ENCODE measurements at places on chromosomes 5 and 9. TPM values are rescaled to one million over a fixed set of nuclear protein-coding genes. Genes with fewer than 3 reads are reported as not detected.

The IFNA2 gene
- total RNA-seq: not detected

The PCDHGA4 gene
- 1.0 TPM for total RNA-seq

The ASS1 gene
- total RNA-seq: 109 TPM

The NEURL1B gene
- 23.0 TPM for total RNA-seq

The PKD2L2 gene
- 2.6 TPM for total RNA-seq

The DMRT3 gene
- total RNA-seq: under 0.01 TPM

The OBP2B gene
- not detected for total RNA-seq

The IFNB1 gene
- total RNA-seq: not detected

The FBXO10 gene
- total RNA-seq: 18.3 TPM

The UNC5A gene
- not detected for total RNA-seq

The TXNDC8 gene
- not detected for total RNA-seq

The P4HA2 gene
- total RNA-seq: 50.6 TPM

The SPATA31E1 gene
- not detected for total RNA-seq

The IFNA21 gene
- not detected for total RNA-seq

The CDKN2B gene
- total RNA-seq: not detected

The FAM221B gene
- not detected for total RNA-seq

The SCGB3A2 gene
- total RNA-seq: not detected

The SHC3 gene
- total RNA-seq: 0.52 TPM

The PRRC1 gene
- total RNA-seq: 34.4 TPM

The S100Z gene
- not detected for total RNA-seq

The SEMA5A gene
- total RNA-seq: 25.1 TPM

The ADGRD2 gene
- total RNA-seq: not detected

The SLC6A18 gene
- total RNA-seq: not detected

The ZFP2 gene
- total RNA-seq: 1.6 TPM

The CCDC192 gene
- not detected for total RNA-seq

The PRR7 gene
- total RNA-seq: 0.52 TPM

The GFPT2 gene
- total RNA-seq: 9.9 TPM

The PIP5K1B gene
- 2.1 TPM for total RNA-seq

The SHOC1 gene
- not detected for total RNA-seq

The LIFR gene
- total RNA-seq: 101 TPM

The HAVCR2 gene
- total RNA-seq: 6.3 TPM

The RASEF gene
- total RNA-seq: under 0.01 TPM

The ANKRD20A1 gene
- not detected for total RNA-seq

The DTWD2 gene
- 13.0 TPM for total RNA-seq

The SLC22A4 gene
- total RNA-seq: 3.1 TPM

The RANBP17 gene
- 79.9 TPM for total RNA-seq

The SMU1 gene
- 30.3 TPM for total RNA-seq

The ADAMTS2 gene
- 29.7 TPM for total RNA-seq

The SYK gene
- total RNA-seq: 4.7 TPM

The TRIM32 gene
- total RNA-seq: 11.0 TPM

The GRXCR2 gene
- not detected for total RNA-seq

The HSPB3 gene
- total RNA-seq: 151 TPM

The KYAT1 gene
- 2.1 TPM for total RNA-seq

The TSSK1B gene
- not detected for total RNA-seq

The C6 gene
- not detected for total RNA-seq

The SIT1 gene
- 1.0 TPM for total RNA-seq

The IRGM gene
- total RNA-seq: not detected

The HAPLN1 gene
- 1.6 TPM for total RNA-seq

All from skeletal muscle tissue (tissue), 5 donors.